ENCODE measurements at places on chromosomes 4 and X. TPM values are rescaled to one million over a fixed set of nuclear protein-coding genes. Genes with fewer than 3 reads are reported as not detected.

The CXXC4 gene
- 0.83 TPM for total RNA-seq

DNA sequence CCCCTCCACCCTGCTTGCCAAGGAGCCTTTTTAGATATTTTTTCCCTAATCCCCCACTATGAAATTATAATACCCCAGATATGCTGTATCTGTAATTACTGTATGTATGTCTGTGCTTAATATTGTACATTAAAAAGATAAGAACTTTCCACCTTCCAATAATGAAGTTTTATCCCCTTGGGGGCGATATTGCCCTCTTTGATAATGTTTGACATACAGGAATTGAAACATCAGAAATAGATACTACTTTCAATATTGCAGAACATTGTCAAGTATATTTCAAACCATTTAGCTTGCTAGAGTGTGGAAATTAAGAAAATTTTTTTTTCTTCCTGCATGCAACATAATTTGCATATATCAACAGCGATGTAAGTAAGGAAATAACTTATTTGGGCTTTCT lies 58.9 kb downstream of the NAF1 start:
- no peak for DNase-seq

The TMEM156 gene
- total RNA-seq: 3.3 TPM

- no peak for DNase-seq
These were observed 279.3 kb upstream of the BMP3 start for GRCh38 chr4:80751200-80751599.

GRCh38 chr4:4518747-4519146 lies 23.1 kb downstream of the STX18 start:
- no peak for DNase-seq

- DNase-seq: no peak
These were observed 95.5 kb upstream of the WDR44 start for GRCh38 chrX:118250445-118250844.

GRCh38 chr4:156725257-156725656 lies 246.3 kb downstream of the PDGFC start:
- no peak for DNase-seq

GRCh38 chrX:11499076-11500044 lies 166.4 kb downstream of the ARHGAP6 start:
- no peak for DNase-seq

The CT45A5 gene
- total RNA-seq: not detected

DNA sequence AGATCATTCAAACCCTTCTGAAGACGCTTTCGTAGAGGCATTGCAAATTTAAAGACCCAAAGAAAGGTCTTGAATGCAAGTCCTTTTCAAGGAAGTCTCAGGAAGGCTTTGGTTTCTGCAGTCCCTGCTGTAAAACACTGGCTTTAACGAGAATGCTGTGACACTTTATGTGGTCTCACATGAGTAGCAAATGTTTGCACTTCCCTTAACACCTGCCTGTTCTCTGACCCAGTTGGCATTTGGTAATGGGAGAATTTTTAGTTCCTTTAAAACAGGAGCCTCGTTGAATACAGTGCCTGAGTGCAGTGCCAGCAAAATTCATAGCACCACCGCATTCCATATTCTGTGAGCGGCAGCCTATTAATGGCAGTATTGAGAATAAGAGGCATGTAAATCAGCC lies 330.5 kb upstream of the PRKX start:
- DNase-seq: no peak

The PWWP3B gene
- 5.6 TPM for total RNA-seq

GRCh38 chr4:147550626-147551246 lies 66.5 kb upstream of the TMEM184C start:
- DNase-seq: no peak
